ENCODE measurements at places on chromosomes 5 and 9.

GRCh38 chr5:28027851-28028250 lies 989.5 kb upstream of the CDH9 start:
- no peak for DNase-seq

DNA sequence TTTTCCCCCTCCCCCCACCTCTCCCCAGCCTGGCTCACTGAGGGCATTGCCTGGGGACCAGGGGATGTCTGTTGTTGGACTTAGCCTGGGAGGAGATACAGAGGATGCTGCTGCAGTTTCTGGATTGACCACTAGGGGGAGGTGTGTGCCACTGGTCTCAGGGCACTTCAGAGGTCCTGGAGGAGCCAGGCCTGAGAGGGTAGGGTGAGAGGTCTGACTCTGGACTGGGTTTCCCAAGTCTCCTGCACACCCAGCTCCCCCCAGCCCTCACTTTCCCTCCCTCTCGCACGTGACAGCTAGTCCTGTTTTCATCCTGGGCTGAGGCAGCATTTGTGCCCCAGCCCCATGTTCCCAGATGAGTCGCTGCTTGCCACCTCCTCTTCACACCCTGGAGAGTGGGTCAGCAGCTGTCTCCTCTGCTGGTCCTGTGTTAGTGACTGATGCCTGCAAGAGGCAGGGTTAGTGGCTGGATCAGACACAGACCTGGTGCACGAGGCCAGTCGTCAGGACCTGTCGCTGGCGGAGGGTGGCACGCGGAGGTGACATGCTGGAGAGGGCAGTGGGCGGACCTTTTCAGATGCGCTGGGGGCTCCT lies 4.4 kb downstream of the IL3 start:
- no peak for DNase-seq

DNA sequence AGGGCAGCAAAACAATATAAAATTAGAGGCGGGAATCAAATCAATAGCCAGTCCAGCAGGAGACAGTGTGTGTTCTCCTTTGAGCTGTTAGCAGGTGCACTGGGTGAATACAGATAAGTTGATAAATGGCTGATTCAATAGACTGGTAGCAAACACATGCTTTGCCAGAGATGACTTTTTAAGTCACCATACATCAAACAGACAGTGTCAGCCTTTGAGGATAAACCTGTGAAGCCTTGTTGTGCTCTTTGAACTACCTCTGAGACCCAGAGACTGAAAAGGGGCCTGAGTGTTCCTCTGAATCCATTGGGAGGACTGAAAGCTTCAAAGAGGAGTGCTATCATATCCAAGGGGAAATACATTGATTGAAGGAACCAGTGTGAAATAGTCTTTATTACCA lies 301.9 kb downstream of the RASEF start:
- DNase-seq, result no peak

- no peak for DNase-seq
Observed at GRCh38 chr5:1549475-1550030, 25.8 kb upstream of the LPCAT1 start.

DNA sequence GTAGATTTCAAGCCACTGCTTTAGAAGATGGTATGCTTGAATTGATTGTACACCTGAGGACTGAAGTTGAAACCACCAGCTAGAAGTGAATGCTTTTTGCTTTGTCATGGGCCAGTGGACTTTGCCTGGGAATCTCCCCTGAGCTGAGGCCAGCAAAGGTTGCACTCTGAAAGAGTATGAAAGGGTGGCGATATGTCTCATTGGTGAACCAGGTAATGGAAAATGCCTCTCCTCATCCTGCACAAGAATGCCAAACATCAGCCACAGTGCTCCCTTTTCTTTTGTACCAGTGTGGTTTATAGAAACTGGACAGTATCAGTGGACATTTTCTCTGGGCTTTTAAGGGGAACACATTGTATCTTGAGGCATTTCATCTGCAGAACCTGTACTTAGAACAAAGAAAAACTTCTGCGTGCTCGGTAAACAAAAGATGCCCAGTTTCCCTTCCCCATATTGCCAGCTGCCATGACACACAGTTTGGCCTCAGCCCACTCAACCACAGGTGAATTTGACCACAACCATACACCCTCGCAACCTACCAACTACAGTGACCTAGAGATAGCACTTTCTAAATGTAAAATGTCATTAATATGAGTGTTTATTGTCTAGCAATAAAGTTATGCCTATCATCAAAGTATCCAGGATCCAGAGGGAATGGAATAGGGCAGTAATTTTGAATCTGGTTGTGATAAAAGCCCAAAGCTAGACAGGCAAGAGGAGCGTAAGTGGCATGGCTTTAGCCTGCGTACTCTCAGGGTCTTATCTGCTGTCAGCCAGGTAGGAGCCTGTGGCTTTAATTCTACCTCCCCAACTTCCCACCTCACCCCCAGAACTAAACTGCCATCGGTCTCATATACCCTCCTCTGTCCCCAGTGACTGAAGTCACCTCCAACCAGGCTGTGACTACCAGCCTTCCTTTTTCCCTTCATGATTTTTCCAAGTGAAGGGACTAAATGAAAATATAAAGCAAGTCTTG lies 79.5 kb upstream of the LHFPL2 start:
- DNase-seq, result no peak

DNA sequence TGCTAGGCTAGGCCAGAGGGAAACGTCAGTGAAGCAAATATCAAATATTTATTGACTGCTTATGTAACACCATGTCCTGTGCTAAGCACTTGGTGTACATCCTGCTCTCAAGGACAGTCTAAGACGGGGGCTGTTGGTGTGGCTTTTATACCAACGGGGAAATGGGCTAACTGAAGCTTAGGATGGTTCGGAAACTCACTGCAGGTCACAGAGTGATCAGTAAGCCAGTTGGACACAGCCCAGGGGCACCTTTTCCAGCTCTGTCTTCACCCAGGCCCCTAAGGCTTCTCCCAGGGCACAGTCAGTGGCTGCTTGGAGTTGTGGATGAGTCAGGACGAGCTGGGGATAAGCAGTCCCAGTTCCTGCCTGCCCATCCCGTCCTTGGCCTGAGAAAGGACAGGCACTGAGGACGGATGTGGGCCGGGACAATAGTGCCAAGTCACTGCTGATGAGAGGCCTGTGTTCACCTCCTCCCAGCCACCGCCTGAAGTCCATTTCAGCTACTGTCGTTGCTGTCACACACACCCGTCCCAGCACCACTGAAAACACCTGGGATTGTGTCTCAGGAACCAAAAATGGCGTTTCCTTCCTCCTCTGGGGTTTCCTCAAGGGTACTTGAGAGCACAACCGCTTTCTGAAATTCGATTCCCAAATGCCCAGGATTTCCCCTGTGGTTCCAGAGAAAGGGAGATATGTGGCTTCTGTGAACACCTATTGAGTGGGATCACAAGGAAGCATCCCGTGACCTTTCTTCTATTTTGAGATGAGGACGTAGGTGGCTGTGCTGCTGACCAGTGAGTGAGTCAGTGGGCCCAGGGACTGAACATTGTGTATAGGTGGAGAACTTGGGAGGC lies 17.5 kb upstream of the SPRY4 start:
- no peak for DNase-seq

DNA sequence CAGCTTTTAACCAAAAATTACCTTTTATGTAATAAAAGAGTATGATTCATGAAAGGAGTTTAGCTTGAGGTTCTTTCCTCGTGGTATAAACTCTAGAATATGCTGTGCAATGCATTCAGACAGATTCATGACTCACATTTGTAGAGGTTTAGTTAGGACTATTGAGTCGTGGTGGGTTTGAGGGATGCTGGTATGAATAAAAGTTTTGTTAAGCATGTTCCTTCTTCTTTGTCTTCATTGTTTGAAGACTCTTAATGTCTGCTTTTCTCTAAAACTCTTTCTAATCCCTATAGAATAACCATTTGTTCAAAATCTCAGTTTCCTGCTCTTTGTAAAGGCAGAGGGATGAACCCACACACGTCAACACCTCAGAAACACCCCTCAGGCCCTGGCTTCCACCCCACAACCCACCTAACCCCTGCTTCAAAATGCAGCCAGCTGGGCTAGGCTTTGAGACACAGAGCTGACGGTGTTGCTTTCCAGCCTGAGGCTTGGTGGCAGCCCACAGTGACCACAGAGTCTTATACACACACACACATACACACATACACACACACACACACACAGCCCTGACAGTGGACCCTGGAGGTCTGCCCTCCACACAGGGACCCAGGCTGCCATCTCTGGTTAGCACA lies 69.0 kb upstream of the IRX1 start:
- DNase-seq, result no peak

DNA sequence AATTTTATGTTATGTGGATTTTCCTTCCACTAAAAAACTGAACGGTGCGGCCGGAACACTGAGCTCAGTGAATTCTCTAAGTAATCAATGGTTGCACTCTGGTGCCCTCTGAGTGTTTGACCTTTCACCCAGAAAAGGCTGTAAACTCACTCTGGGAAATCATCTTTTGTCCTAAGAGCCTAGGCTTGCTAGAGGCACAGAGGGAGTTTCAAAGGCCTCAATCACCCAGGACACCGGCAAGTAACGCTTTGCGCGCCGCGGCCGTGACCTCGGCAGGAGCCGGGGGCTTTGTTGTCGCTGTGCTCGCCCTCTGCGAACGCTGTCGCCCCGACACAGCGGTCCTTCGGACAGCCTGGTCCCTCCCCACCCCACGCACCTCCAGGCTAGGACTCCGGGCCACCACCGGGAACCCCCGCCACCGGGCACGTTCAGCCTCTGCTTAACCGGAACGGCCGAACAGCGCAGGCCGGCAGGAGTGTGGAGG lies 703 bp downstream of the ISCA1 start:
- DNase-seq, result no peak

GRCh38 chr5:59433174-59433573 lies 460.4 kb downstream of the PDE4D start:
- no peak for DNase-seq

GRCh38 chr5:117095346-117096332 lies 521.0 kb upstream of the SEMA6A start:
- no peak for DNase-seq

GRCh38 chr5:113118765-113119164 lies 142.2 kb downstream of the DCP2 start:
- DNase-seq, result no peak

DNA sequence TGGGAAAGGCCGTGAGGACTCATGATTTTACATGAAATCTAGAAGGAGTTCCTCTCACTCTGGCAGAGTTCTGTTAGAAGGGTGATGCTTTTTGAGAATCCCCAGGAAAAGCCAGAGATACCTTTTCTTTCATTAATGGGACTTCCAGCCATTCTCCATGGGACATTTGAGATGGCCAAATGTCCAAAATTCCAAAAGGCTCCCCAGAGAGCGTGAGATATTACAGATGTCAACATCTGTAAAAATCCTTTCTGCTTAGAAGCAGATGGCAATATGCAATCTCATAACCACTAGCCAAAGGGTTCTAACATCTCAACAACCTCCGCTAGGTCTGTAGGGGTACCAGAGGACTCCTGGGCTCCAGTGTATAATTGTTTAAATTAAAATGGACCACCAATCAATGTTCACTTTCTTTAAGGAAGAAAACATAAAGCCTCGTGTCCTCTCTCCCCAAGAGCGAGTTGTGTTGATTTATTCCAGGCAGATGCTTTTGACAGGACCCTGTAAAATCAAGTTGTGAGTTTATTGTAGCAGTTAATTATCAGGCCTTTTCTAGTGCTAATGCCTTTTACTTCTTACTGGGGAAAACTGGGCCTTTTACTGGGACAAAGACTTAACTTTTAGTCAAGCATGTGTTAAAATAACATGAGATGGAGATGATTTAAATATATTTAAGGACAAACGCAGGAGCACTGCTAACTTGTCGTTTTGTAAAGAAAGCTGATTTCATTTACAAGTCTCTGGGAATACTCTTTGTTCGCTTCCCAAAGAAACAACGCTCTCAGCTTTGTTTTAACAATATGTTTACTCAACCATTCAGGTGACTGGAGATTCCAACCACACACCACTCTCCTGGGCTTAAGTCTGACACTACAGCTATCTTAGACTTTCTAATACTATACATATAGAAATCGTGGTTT lies 4.8 kb downstream of the GAS1 start:
- no peak for DNase-seq

GRCh38 chr5:81226949-81227348 lies 6.2 kb upstream of the CKMT2 start:
- DNase-seq, result no peak

DNA sequence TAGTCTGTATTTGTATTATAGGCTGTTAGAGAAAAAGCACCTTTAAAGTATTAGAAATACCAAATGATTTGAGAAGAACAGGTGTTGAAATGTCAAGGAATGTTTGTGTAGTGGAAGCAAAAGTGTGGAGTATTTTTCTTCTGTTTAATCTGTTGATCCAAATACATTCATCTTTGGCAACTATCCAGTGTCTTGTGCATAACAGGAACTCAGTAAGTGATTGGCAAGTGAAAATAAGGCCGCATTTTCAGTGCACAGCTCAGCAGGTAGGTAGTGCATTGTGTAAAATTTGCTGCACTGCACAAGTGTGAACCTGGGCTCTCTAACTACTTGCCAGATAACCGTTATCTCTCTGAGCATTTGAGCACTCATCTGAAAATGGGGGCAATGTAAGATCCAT lies 61.8 kb downstream of the CHSY3 start:
- no peak for DNase-seq

GRCh38 chr5:137217599-137218200 lies 281.4 kb downstream of the SPOCK1 start:
- no peak for DNase-seq

DNA sequence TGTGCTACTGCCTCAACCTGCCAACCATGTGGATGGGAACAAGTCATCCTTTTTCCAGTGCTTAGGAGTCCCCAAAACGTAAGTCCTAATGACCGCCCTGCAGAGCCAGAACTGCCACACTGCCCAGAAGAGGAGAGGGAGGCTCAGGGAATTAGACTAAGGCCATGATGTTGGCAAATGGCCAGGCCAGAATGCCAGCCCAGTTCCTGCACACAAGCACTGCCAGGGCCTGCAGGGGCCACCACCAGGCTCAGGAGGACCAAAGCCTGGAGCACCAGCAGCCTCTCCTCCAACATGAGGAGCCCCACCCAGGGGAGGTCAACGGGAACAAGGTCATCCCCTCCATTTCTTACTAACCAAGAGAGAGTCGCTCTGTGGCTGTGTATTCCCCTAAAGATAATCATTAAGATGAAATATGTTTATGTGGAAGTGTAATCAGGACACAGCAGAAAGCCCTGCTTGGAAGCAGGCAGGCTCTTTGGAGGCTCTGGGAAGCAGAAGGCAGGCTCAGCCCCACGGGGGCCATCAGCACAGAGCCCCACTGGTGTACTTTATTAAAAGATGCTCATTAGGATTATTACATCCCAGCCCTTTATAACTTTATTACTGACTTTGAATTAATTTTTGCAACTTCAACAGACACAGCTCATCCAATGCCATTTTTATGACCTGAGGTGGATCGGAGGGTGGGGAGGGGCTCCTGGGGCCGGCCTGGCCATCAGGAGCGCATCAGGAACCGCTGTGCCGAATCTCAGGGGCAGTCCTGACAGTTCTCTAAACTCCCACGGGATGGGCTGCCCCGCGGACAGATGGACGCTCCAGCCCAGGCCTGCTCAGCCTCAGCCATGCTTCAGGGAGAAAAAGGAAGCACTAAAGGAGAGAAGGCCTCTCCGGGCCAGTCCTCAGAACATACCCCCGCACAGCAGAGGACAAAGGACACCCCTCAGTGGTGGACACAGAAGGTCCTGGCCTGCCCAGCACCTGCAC lies 127.0 kb downstream of the ADAMTS2 start:
- DNase-seq, result no peak
